Left hindlimb (tissue), 1 donor: ENCODE measurements at places on chromosomes 1 and 21.
A peak's percentile ranks its signal among the peaks of the same experiment; 100 is the strongest.

DNA sequence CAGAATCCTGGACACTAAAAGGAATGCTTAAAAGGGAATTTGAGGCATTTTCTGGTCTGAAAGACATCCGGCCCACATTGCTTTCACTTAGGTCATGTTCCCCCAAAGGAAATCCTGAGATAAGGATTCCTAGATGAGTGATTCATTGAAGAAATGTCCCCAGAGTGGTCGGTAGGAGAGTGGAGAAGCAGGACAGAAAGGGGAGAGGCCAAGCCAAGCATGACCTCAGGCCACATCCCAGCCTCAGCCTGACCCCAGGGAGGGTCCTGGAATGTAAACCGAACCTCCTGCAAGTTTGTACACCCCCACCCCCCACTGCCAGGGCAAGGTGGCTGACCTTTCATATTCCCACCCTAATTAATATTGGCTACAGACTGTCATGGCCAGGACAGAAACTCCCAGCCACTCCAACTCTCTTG, 16.6 kb downstream of the HIVEP3 start:
- DNase-seq, result no peak

DNA sequence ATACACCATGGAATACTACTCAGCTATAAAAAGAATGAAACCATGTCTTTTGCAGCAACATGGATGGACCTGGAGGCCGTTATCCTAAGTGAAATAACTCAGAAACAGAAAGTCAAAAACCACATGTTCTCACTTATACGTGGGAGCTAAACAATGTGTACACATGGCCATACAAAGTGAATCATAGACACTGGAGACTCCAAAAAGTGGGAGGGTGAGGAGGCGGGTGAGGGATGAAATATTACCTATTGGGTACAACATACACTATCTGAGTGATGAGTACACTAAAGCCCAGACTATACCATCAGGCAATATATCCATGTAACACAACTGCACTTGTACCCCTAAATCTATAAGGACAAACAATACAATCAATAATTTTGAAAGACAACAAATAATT, 39.5 kb upstream of the FAM20B start:
- no peak for DNase-seq

DNA sequence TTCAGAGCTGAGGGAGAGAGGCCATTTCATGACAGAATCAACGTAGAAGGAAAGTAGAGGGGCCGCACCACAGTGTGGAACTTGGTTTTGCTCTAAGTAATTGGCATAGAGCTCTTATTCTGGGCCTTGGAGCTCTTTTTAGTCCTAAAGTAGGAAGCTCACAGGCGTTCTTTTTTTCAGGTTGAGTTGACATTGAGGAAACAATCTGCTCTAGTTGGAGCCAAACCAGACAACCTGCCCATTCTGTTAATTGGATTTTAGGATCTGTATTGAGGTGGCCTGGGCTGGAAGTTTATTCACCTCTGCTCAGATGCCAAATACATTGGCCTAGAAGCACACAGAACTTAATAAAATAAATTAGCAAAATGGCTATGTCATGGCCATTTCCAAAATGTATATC, 1093.9 kb downstream of the ADGRL2 start:
- DNase-seq, result no peak

DNA sequence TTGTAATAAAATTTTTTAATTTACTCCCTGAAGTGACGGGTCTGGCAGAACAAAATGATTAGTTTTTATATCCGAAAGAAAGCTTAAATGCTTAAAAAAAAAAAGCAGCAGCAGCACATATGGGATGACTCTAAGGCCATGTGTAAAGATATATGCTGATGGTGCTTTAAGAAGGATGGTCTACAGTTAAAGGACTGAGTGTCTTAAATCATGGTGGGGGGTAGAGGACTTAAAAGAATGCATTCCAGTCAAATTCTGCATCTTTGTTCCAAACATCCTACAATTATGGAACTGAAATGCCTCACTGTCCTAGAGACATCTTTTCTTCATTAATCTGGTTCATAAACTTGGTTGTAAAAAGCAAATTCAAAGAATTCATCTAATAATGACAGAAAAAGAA, 7.0 kb downstream of the KDM5B start:
- no peak for DNase-seq

- DNase-seq, result no peak
These were observed 46.9 kb downstream of the TNNT2 start for GRCh38 chr1:201330541-201330940.

DNA sequence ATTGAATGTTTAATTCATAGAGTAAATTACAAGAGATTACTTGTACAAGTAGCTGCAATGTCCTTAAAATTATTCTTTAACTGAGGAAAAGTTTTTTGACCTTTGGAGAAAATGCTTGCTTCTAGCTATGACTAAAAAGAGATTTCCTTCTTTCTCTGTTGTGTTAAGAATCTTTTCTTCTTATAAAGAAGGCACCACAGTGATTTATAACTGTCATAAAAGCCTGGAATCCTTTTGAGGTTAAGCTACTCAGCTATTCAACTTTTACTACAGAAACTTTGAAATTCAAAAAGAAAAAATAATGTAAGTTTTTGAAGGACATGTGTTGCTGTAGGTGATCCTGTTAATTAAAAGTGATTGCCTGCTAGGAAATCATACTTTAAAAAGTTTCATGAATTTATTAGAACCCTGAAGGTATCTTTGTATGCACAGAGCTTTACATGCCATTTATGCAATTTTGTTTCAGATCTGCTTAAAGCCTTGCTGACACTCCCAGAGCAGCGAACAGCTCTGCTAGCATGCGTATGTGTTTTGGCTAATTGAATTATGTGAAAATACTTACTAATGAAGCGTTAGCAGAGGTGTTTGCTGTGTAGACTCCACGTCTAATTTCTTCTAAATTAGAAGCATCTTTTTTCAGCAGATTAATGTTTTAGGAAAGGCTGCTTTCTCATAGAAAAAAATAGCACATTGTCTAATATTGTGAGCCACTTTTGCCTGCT, 94.7 kb upstream of the SMYD2 start:
- DNase-seq, result no peak

GRCh38 chr1:74733604-74734484, 892 bp downstream of the TYW3 start:
- no peak for DNase-seq

GRCh38 chr1:206842854-206843253, 22.6 kb upstream of the IL20 start:
- no peak for DNase-seq

GRCh38 chr1:215423288-215423687, 143.8 kb upstream of the KCTD3 start:
- no peak for DNase-seq

DNA sequence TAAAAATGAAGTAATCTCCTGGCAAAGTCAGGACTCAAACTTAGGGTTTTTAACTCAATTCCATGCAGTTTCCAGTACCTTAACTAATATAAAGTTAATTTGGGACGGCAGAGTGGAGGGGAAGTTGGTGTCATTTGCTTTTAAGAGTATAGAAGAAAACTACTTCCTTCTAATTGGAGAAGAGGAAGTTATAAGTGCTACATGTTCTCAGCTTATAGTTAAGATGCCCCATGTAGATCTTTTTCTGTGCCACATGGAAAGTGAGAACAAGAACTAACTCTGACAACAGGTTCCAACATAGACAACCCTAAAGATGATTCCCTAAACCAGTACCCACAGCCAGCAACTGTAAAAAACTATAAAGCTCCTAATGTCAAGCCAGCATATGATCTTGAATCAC, 11.5 kb downstream of the RRAGC start:
- no peak for DNase-seq

DNA sequence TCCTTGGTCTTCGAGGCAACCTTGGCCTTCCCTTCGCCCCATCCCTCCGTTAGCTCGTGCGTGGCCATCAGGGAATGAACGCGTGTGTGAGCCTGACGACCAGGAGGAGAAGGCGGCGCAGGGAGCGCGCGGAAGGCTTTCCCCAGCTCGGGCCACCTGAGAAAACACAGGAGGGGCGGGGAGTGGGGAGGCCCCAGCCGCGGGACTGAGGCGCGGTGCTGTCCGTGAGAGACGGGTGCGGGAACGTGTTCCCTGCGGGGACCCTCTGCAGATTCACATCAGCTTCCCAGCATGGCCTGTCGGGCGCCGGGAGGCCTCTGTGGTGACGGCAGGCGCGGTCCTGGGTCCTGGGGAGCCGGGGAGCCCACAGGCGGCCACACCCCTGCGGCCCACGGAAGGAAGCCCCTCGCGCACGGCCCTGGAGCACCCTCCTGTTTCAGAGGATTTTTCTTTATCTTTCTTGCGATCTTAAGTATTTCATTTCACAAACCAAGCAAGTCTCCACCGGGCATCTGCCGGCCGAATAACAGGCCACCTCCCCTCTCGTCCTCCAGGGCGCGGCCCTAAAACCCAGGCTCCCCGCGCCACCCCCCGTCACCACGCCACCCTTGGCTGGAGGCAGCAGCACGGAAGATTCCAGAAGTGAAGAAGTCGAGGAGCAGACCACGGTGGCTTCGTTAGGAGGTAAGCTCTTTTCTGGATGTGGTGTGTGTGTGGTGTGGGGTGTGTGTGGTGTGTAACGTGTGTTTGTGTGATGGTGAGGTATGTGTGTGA, 66.3 kb downstream of the SLC19A1 start:
- no peak for DNase-seq

DNA sequence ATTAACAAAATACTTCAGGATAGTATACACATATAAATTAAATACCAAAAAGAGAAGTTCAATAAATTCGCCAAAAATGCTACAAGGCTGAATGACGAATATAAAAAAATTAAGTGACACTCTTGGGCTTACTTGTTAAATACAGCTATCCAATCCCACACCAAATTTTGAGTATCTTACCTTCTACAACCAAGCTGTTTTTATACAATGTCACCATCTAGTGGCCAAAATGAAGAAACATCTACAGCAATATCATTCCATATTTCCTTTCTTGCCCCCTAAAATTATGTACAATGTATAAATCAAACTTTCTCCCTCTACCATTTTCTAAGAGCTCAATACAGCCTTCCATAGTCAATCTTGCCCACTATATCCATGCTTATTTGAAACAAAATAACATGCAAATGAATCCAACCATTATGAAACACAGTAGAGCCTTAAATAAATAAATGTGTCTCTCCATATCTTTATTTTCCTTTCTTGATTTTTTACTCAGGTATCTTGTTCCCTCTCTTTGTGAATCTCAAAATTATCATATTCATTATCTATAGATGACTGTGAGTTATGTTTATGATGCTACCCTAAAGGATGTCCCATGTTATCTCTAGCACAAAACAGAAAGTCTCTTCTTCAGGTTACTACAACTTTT, 86.3 kb downstream of the ACBD6 start:
- DNase-seq, result no peak

GRCh38 chr1:156194300-156194652, 372 bp downstream of the SLC25A44 start:
- DNase-seq, result no peak

DNA sequence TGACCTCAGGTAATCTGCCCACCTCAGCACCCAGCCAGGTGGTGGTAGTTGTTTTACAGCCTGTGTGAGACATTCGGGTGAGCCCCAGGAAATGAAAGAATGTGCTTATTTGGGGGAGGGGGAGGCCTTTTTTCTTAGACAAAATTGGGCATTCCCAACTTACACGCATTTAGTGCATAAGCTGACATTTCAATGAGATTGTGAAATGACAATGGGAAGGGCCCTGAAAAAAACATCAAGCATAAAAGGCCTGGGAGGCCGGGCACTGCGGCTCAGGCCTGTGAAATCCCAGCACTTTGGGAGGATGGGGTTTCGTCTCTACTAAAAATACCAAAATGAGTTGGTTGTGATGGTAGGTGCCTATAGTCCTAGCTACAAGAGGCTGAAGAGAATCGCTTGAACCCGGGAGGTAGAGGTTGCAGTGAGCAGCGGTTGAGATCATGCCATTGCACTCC, 5.0 kb downstream of the GAS5 start:
- DNase-seq, result no peak

DNA sequence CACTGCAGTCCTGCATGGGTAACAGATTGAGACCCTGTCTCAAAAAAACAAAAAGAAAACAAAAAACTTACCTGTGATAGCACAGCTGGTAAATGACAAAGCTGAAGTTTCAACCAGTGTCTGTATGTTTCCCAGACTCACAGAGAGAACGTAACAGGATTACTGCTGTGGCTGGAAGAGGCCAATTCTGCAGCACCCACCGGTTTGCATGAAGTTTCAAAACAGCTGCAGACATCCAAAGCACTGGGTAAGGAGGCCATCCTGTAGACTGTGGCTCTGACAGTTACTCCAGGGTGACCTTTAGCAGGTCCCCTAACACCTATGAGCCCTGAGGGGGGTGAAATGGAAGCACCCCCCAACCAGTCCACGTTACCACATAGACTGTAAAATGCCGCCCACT, 7.5 kb downstream of the ID3 start:
- no peak for DNase-seq

DNA sequence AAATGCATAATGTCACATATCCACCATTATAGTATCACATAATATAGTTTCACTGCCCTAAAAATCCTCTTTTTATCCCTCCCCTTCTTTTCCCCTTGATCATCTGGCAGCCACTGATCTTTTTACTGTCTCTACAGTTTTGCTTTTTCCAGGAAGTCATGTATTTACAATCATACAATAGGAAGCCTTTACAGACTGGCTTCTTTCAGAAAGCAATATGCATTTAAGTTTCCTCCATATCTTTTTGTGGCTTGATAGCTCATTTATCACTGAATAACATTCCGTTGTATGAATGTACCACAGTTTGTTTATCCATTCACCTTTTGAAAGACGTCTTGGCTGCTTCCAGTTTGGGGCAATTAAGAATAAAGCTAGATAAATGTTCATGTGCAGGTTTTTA, 14.3 kb upstream of the WDTC1 start:
- no peak for DNase-seq

GRCh38 chr1:151720554-151720953, 768 bp upstream of the RIIAD1 start:
- DNase-seq, result no peak

GRCh38 chr1:239805851-239806772, 285.6 kb upstream of the FMN2 start:
- no peak for DNase-seq

GRCh38 chr21:36155603-36156338, 853 bp upstream of the DOP1B start:
- no peak for DNase-seq

GRCh38 chr21:29022166-29022565, 2.3 kb upstream of the USP16 start:
- no peak for DNase-seq

DNA sequence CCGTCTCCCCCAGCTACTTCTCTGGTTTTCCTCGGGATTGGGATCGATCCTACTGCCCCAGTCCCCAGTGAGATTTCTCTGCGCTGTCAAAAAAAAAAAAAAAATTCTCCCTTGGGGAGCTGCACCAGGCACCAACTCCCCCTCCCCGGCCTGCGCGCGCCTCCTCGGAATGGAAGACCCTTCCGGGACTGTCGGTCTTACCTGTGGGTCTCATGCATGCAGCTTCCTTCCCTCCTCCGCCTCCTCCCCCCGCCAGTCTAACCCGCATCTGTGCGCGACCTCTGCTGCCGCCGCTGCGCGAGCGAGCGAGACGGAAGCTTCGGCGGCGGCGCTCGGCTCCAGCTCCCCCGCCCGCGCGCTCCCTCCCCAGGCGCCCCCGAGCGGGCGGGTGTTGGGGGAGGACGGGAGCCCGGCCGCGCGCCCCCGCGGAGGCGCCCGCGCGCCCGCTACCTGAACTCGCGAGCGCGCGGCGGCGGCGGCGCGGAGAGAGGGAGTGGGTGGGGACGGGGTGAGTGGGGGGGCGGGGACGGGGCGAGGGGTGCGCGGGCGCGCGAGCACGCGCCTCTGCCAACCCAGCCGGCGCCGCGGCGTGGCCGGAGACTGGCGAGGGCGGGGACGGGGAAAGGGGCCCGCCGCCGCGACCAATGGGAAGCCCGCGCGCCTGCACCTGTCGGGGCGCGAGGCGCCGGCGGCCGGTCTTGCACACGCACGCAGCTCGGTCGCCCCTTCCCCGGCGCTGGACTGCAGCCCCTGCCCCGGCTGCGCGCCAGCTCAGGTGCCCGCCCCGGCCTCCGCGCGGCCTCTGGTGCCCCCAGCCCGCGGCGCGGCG, at the start of gene SUSD4:
Gene SUSD4, minus strand, starts transcription at position 321 of the 829 bp plus-strand sequence. CDS start 751 bp downstream, outside the sequence.
- peak; percentile 45 for DNase-seq
